GM03348 (cell line): ENCODE measurements at places on chromosomes 3 and 15.

GRCh38 chr15:95284492-95284891 lies 1046.0 kb upstream of the NR2F2 start:
- DNase-seq: no peak

DNA sequence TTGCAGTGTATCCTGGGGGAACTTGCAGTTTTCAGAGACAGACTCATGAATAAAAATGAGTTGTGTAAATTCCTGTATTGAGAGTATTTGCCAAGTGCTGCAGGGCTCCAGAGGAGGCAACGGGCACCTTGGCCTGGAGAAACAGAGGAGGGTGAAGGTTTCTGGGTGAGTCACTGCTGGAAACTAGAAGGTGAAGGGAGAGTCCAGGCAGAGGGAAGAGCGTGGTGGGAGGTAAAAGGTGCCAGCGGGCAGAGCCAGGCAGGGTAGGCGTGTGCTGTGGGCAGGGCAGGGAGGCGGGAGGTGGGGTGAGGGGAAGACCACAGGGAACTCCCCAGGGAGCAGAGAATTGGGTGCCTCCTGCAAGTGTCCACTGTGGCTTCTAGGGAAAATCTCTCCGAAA lies 120.8 kb downstream of the SLCO3A1 start:
- DNase-seq: no peak

DNA sequence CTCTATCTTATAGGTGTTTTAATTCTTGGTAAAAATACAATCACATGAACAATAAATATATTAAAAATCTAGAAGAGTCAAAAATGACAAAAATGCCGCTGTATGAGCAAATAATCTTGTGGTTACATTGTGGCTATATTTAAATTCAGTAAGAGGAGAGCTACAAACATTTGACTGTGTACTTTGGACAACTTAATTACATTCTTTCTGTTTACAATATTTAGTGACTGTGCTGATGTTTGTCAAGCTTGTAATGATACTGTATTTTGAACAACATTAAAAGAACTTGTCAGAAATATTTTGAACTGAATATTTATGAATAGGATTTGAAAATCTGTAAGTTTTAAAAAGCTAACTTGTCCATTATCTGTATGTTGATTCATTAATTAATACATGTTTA lies 598.3 kb downstream of the SI start:
- no peak for DNase-seq

DNA sequence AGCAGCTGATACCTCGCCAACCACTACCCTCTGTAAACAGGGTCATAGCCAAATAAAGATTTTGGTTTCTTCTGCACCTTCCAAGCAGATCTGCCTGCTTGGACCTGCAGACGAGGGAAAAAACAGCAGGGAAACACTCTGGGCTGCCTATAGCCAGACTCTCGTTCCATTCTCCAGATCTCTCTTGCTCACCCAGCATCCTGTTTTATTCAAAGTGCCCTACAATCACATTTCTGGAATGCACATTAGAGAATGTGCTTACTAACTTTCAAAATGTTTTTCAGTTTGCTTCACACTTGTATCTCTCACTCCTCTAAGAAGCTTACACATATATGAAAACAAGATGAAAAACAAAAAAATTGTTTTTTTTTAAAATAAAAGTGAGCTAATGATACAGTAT lies 71.4 kb downstream of the MLH1 start:
- no peak for DNase-seq

DNA sequence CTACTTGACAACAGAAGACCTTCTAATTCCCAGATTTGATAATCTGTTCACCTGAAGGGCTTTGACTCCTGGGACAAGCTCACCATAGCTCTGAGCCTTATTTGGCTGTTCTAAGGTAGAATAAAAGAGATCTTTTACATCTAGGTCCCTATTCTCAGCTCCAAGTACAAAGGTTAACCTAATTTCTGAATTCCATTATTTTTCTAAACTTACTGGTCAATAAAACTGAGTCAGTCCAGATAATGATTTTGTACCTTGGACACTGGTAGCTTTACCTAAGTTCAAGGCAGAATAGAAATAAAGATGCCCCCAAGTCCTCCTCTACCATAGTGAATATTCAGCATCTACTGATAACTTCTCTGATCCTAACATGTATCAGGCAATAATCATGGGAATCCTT lies 81.8 kb upstream of the MEX3B start:
- no peak for DNase-seq

DNA sequence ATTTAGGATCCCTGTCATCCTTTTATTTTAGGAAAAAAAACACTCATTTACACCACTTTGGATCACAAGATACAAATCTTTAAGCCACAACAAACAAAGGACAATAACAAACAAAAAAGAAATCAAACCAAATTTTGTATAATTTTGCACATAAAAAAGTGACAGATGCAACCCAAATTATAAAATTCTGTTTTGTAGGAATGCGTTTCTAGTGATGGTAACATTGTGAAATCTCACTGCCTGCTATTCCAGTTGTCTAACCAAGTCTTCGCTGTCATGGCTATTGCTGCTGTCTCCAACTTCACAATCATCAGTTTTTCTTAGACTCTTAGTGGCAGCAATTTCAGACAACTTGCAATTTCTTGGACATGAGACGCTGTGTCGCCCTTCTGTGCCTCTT lies 58.3 kb upstream of the ARL6 start:
- DNase-seq: no peak

DNA sequence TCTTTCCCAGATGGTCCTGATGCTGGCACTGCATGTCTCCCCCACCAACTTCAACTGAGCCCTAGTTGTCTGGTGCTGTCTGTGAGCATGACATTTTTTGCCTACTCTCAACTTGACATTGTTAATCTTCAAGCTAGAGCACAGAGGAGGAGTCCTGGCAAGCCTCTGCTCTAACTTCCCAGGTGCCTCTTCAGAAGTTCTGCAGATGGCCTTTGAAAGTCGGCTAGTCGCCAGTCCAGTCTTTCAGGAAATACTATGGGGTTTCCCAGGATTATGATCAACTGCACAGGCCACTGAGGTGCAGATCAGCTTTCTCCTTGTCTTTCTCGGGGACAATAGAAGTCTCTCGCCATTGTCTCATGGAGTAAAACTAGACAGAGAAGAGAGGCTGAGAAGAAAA lies 86.7 kb downstream of the ST8SIA2 start:
- no peak for DNase-seq

DNA sequence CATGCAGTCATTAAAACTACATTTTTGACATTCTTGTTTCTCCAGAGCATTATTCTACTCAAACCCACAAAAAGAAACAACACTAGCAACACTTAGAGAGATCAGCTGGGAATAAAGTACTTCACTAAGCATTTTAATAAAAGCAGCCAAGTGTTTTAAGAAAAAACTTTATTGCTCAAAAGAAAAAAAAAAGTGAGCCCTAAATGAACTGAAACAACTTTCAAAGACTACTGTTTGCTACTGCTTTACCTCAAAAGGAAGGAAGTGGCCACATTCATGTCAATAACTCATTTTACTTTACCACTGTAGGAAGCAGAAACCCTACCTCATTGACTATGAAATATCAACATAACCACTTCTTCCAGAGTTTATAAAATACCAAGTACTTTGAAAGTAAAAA lies 91.3 kb downstream of the UACA start:
- DNase-seq: peak; percentile 6

DNA sequence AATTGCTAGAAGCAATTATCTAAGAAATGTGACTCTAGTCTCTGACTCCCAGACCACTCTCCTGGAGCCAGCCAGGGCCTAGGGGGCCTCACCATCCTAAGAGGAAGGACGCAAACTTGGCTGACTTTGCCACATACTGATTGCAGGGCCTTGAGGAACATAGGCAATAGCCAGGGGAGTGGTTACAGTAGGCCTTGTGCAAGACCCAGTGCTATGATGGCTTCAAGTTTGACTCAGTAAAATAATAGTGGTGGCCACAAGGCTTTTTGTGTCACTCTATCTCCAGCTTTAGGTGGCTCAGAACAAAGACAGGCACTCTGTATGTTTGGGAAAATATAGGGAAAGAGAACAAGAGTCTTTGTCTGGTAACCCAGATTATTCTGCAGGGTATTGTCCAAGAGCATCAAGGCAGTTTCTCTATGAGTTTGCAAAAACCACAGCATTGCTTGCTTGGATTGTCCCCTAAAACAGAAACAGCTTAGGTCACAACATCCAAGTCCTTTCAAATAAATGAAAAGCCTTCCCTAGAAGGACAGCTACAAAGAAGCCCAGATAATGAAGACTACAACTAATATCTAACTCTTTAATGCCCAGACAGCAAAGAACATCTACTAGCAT lies 631.5 kb downstream of the PYDC2 start:
- no peak for DNase-seq

GRCh38 chr3:100891033-100891432 lies 102.2 kb downstream of the ABI3BP start:
- peak; percentile 14 for DNase-seq

DNA sequence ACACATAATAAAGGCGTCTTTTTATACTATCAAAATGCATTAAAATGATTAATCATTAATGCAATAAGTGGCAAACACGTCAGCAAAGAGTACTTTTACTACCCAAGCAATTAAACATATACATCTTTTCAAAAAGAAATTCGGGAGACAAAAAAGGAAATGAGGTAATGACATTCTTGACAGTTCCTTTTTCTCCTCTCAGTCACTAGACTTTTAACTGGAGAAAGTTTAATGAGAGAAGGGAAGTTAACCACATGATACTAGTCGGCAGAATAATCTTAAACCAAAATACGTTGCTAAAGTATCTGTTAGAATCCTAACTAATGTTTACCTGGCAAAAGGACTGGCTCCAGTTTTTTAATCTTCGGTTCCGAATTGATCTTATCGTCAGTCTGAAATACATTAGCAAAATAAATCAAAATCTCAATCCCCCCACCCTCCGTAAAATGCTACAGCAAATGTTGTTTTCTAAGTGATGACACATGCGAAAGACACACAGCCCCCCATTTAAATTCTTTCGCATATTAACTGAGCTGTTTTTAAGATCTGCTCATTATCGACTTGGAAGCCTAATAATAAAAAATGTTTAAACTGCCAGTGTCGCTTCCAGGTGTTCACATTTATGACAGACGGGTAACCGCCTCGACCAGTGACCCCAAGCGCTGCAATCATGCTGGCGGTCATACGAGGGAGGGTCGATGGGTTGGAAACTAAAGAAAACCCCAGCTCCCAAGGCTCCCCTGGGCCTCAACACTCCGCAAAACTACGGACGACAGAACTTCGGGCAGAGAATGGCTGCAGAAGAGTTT lies 778 bp downstream of the MTMR10 start:
- DNase-seq: peak; percentile 29

DNA sequence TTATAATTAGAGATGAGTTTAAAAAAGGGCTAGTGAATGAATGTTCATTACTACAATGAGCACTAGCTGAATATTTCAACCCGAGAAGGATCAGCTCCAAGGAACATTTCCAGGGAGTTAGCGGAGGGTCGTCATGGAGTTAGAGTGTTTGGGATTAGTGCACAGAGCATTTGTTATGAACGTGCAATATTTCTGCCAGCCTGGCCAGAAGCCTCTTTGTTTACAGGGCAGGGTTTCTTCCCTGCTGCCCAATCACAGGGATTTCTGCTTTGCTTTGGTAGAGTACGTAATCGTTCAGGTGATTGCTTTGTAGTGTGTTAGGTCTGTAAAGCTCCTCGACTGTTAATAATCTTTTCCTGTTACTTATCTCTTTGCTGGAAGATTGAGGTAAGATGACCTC lies 5.9 kb downstream of the CGNL1 start:
- DNase-seq: no peak

- DNase-seq: peak; percentile 41
Observed at GRCh38 chr3:184448321-184449160, 68.7 kb downstream of the CHRD start.

DNA sequence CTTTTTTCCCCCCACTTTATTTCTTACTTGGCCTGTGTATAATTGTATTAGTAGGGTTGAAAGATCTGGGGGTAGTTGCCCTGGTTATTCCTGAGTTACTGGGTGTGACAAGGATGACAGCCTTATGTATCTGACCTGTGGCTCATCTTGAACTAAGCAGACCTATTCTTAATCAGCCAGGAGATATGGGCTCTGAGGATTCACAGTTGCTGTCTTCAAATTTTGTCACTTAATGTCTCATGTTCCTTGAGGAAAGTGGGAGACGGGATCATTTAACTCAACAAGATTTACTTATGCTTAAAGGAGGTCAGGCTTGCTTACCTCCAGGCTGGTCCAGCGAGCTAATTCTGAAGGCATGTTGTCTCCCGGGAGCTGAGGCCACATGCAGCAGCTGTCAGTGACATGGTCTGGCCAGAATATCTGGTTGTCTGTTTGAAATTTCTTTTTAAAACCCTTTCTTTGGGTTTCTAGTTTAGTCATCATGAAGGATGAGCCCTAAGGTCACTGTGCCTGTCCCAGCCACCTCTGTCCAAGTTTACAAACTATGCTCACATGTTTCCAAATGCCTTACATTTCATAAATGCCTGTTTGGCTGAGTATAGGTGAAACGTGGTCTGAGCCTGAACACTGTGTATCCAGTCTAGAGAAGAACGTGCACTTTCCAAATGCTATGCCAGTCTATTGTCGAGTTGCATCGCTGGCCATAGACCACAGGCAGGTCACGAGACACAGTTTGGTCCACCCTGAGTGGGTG lies 26.8 kb downstream of the LRTM1 start:
- peak; percentile 30 for DNase-seq

GRCh38 chr15:31125061-31125460 lies 23.5 kb upstream of the TRPM1 start:
- DNase-seq: no peak

- no peak for DNase-seq
Observed at GRCh38 chr3:182052332-182052731, 340.6 kb downstream of the SOX2 start.

DNA sequence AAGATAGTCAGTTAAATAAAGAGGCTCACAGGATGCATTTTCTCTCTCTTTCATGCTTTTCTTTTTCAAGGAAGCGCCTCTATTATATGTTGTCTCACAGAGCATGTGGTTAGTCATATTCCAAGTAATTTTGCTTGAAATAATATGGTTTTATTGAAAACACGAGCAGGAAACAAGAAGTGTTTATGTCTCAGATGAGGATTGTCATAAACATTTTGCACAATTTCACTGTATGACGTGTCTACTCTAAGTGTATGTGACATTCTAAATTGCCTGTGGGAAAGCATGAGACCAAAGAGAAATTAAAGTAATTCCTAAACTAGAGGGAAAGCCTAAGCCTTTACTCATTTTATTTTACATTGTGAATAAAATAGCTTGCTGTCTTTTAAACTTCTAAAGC lies 818.6 kb downstream of the EPHA3 start:
- no peak for DNase-seq

DNA sequence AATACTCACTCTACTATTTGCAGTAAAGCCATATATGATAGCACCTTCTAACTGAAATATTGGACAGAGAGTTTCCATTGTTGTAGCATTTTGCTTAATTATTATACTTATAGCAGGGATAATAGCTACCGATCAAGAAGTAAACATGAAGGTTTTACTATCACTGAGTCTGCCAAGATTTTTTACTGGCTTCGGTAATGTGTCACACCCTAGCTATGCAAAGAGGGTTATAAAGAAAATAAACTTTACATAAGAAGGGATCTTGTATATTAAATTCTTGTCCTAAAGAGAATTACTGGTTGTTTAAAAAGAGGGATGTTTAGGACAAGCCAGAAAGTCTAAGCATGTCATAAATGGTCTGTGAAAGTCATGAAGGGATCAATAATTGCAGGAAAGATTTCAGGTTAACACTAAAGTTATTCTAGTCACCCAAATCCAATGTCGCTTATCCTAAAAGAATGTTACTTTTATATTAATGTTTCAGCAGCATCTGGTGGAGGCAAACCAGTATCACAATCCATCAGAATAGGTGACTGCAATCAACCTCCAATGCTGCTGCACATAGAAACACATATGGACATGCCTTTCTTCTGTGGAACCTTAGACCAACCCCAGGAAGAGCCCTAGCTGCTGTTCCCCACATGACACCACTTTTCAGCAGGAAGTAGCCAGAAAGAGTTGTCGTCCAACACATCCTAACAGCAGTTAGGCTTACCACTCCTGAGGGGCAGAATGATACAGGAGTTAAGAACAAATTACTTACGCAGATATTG lies 62.7 kb upstream of the GK5 start:
- DNase-seq: no peak
